GM12891 (cell line): ENCODE measurements at places on chromosomes 1 and 21.
A peak's percentile ranks its signal among the peaks of the same experiment; 100 is the strongest.

DNA sequence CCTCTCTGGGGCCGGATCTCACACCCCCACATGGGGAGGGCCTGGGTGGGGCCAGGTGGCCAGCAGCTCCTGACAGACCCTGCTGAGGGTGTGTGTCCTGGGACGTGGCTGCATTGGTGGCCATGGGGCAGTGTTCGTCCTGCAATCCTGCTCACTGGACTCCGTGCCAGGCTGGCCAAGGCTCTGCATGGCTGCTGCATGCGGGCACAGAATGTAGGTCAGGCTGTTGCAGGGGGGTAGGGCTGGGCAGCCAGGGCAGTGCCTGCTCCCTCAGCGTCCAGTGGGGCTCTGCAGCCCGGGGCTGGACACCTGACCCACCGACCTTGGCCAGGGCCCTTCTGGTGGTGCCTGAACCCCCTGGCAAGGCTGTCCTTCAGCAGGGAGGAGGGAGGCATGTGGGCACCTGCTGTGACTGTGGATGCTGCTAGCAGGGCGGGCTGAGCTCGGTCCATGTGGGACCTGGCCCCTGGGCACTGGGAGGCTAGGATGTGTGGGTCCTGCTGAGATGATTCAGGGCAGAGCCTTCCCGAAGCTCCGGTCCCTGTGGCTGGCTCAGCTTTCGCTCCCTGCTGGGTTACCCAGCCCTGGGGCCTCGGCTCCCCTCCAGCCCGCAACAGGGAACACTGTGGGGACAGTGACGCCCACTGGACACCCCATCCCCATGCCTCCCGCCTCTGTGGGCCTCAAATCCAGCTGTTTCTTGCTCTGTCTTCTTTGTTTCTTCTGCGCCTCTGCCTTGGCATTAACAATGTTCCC, 14.9 kb upstream of the PLCH2 start:
- DNase-seq, result no peak

GRCh38 chr1:116951200-116951935, 41.7 kb downstream of the PTGFRN start:
- no peak for DNase-seq

DNA sequence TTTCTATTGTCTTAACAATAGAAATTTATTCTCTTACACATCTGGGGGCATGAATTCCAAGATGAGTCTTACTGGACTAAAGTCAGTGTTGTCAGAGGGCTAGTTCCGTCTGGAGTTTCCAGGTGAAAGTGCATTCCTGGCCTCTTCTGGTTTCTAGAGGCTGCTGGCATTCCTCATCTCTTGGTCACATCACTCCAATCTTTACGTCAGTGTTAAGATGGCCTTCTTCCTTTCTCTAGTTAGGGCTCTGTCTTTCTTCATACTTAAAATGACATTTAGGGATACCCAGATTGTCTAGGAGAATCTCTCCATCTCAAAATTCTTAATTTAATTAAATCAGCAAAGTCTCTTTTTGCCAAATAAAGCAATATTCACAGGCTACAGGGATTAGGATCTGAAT, 13.3 kb upstream of the PDC start:
- DNase-seq, result no peak

GRCh38 chr1:25477448-25478034, 46.8 kb downstream of the MACO1 start:
- no peak for DNase-seq

- no peak for DNase-seq
These were observed 239.3 kb downstream of the NRIP1 start for GRCh38 chr21:14825514-14825974.

DNA sequence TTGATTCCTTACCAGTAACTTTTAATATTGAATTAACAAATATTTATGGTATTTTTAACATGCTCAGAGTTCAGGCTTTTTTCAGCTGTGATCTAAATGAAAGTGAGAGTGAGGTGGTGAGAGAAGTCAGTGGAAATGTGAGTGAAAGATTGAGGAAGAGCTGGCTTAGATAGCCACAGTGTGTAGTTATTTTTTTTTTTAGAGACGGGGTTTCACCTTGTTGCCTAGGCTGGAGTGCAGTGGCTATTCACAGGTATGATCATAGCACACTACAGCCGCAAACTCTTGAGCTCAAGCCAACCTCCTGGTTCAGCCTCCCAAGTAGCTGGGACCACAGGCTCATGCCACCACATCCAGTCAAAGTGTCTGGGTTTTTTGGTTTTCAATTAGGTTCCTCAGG, 10.9 kb downstream of the RNF11 start:
- DNase-seq, result no peak

DNA sequence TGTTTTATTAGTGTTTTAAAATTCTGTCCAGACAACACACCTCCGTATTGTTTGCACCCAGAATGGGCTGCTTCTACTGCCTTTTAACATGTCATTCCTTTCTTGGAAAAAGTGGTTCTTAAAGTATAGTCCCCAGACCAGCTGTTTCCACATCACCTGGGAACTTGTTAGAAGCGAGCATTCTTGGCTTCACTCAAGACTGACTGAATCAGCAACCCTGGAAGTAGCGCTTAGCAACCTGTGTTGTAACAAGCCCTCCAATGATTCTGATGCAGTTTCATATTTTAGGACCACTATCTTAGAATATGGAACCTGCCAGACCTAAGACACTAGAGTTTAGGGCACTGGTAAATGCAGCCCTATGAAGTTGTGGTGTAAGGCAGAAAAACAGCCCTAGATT, 6.0 kb upstream of the PPIE start:
- no peak for DNase-seq

DNA sequence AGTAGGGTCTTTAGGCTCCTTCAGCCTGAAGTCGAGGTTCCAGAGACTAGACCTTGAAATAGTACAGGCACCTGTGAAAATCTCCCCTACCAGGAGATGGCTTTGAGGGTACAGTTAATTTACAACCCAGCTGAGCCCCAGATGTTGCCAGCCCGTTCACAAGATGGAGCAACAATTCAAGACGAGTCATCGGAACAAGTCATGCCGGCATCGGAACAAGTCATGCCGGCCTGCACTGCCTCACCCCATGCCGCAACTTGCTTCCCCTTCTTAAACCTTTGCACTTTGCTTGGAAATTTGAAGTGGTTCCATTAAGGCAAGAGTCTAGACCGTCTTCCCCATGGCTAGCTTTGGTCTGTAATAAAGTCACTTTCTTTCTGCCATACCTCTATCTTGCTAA, 16.0 kb downstream of the HHAT start:
- DNase-seq, result no peak

- no peak for DNase-seq
These were observed 370.2 kb downstream of the TBX15 start for GRCh38 chr1:118617916-118618315.

- peak; percentile 20 for DNase-seq
These were observed 73.8 kb downstream of the MTR start for GRCh38 chr1:236868625-236869467.

DNA sequence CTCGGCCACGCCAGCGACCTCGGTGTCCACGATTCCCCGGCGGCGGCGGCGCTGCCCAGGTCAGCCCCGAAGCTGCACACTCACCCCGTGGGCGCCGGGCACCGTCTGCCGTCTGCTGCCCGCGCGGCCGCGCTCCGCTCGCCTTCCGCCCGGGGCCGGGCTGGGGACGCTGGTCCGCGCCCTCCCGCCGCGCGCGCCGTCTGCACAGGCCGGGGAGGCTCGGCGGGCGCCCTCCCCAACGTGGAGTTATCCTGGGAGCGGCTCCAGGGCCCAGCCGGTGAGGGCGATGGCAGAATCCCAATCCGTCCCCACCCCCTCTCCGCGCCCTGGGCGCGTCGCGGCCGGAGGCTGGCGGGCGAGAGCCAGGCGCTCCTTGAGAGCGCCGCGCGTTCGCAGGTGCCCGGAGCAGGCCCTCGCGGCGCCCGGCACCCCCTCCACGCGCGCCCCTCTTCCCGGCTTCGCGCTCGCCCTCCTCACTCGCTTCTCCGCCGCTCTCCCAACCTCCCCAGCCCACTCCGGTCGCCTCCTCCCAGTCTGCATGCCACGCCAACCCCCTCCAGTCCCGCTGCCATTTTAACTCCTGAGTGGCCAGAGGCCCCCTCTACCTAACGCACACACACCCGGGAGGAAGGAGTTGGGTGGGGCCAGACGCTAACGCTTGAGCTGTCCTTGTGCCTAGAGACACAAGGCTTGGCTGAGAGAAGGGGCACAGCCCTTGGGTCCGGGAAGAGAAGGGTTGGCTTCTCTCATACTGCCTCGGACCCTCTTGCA, at the start of gene LRRN2:
Gene LRRN2, minus strand, starts transcription at position 503 of the 771 bp plus-strand sequence. CDS start 65,746 bp downstream, outside the sequence.
- DNase-seq, result no peak

- DNase-seq, result no peak
These were observed 724.6 kb downstream of the USP25 start for GRCh38 chr21:16454399-16454798.

DNA sequence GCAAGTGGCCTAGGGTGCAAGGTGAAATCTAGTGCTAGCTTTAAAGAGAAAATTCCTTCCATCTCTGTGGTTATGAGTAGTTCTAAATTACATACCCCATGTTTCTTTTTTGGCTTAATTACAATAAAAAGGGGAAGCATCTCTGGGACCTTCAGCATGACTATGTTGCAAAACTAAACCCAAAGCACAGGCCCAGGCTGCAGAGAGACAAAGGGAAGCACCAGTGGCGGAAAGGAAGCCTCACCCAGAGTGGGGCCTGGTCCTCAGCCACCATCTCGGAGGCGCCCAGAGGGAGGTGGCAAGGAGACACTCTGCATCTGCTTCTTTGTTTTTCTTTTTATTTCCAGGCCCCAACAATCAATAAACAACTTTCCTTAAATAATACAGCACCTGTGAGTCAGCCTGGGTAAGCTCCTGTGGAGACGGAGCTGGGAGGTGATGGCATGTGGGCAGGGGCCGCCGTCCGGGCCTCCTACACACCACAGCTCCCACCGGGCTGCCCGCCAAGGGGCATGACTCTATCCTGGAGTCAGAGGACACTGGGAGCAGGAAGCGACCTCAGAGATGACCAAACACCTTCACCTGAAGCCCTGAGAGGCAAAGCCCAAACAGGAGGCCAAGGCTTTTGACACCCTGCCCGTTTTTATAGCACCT, 21.7 kb downstream of the ITPKB start:
- no peak for DNase-seq

- DNase-seq, result no peak
These were observed 176.2 kb downstream of the ROR1 start for GRCh38 chr1:63950023-63950422.

- DNase-seq, result no peak
These were observed 819 bp downstream of the PYHIN1 start for GRCh38 chr1:158932171-158932570.

- DNase-seq, result no peak
These were observed 76.5 kb downstream of the RHOU start for GRCh38 chr1:228811712-228812305.

DNA sequence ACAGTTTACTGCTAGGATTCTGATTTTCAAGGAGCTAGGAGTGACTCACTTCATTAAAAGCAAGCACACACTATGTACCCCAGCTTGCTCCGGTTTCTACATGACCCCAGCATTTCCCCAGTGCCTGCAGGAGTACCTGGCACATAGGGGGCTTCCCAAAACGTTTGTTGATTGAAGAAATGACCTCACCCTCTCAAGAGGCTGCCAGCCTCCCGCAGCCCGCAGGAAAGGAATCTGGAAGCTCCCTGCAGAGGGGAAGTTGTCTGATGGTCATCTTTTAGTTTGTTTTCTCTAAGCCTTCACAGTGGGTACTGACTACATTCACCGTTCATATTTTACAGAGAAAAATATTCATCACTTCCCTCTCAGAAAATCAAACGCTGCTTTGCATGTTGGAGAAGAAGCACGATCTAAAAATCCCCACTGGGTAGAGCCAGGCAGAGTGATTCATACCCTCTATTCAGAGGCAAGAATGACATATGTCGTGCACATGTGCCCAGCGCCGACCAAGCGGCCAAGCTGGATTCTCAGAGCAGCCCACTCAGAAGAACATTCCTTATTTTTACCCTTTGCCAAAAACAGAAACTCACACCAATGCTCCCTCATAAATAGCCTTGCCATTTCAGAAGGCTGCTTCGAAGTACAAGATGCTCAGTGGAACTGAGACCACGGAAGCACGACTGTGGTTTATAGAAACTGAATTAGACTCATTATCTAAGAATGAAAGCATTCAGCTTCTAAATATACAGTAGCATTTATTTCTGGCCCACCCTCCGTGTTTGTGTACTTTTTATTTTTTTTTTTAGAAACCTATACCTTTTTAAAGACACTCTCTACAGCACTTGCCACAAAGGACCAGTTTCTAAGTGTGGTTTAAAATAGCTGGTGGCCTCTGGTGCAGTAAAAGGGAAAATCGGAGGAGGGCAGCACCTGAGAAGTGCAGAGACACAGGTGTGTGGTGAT, 143.2 kb downstream of the MIS18A start:
- DNase-seq, result no peak

DNA sequence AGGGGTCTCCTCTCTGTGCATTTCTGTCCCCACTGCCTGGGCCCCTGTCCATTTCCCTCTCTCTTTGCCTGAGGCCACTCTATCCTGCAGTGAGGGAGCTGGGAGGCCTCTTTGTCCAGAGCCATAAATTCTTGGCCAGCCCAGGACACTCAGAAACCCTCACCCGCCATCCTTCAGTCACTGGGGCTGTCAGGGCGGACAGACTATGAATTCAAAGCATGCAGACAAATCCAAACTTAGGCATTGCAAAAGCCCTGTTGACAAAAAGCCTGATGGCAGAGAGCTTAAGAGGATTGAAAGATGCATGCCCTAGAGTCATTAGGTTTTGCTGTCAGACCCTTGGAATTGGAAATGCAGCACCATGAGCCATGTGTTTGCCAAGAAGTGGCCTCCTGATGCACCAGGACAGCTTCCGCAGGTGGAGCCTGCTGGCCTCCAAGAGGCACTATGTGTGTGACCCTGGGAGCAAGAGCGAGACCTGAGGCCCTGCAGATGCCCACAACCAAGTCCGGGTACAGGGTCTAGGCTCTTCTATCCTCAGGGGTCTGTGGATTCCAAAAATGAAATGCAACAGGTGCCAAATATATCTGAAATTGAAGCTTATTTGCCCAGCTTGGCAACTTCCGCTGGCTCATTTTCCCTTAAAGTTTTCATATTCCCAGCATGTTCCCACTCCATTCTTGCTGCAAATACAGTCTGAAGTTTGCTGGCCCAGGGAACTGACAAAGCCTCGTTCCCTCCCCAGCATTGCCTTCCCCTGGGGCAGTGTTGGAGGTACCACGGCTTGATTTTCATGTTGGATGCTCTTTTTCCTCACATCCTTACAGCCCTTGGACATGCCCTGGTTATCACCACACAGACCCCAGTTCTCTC, 177.9 kb downstream of the PGBD5 start:
- no peak for DNase-seq

- DNase-seq, result no peak
These were observed 159.5 kb downstream of the ST6GALNAC3 start for GRCh38 chr1:76234061-76234460.

DNA sequence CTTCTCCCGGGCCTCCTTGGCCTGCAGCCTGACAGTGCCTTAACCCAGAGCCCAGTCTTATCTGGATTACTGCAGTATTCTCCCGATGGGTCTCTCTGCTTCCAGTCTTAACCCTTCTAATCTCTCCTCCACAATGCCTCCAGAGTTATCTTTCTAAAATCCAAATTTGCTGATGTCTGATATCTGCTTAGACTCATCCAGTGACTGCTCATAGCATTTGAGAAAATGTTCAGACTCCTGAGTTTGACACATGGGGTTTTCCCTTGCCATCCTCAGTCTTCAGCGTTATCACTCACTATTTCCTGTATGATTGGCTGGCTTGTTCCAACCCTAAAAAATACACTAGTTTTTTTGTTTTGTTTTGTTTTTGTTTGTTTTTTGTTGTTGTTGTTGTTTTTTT, 102.0 kb downstream of the FMN2 start:
- DNase-seq, result no peak
